ENCODE measurements at places on chromosomes 5 and 9. TPM values are rescaled to one million over a fixed set of nuclear protein-coding genes. Genes with fewer than 3 reads are reported as not detected.

GRCh38 chr9:93600504-93600903, 24.1 kb downstream of the PHF2 start:
- no peak for DNase-seq

- peak; percentile 62 for DNase-seq
Observed at GRCh38 chr5:5340206-5340729, 82.2 kb upstream of the ICE1 start.

DNA sequence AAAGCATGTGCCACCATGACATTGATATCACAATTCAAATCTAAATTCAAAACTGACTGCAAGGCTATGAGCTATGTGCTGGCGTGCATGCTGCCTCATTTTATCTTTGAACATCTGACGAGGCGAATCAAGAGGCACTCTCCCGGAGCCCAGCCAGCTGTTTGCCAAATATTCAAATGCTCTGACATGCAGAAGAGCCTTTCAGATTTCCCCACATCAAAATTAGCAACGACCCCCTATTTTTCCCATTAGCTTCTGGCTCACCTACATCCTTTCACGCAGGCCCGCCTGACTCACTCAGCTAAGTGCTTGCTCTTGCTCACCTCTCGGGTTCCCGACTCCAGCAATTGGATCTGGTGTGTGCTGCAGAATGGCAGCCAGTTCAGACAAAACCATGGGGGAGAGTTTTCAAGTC, 159.0 kb downstream of the NR2F1-AS1 start:
- DNase-seq, result no peak

Gene SHISAL2B
- not detected for total RNA-seq

Gene ADAMTSL2
- under 0.01 TPM for total RNA-seq

Gene HMHB1
- not detected for total RNA-seq

GRCh38 chr5:62720031-62720441, 141.4 kb downstream of the LRRC70 start:
- peak; percentile 35 for DNase-seq

DNA sequence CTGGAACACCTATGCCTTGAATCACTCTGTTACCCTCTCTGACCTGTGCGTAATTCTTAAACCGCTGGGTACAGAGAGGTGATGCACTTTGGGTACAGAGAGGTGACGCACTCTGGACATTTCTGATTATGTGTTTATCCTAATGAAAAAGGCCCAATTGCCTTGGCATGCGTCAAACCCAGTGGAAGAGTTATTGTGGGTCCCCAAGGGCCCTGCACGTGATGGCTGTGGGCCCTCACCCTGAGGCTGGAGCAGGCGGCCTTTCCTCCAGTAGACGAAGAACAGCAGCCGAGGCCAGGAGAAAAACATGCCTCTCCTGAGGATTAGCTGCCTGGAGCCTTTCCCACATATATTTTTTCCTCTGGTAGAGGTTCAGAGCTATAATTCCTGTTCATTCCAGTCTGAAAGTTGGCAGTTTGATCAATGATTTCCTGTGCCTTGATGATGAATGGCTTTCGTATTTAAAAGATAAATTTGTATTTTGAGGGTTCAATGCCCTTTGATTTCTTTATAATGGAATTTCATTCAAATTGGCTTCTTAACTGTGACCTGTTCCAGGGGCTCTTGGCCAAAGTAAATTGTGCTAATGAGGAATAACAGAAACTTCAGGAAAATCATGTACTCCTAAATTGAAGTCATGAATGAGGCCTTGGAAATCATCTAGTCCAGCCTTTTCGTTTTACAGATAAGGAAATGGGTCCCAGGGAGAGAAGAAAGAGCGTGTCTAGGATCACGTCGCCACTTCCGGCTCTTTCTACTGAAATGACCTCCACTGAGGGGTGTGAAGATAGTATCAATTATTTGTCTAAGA, 22.8 kb downstream of the ACER2 start:
- peak; percentile 92 for DNase-seq

Gene TAF11L3
- total RNA-seq, result not detected

GRCh38 chr5:78811866-78812265, 163.3 kb upstream of the LHFPL2 start:
- no peak for DNase-seq

Gene LVRN
- total RNA-seq, result 0.25 TPM

- DNase-seq, result no peak
Observed at GRCh38 chr5:175548626-175549311, 70.4 kb downstream of the SFXN1 start.
